ENCODE measurements at places on chromosomes 7 and 10. TPM values are rescaled to one million over a fixed set of nuclear protein-coding genes. Genes with fewer than 3 reads are reported as not detected.

DNA sequence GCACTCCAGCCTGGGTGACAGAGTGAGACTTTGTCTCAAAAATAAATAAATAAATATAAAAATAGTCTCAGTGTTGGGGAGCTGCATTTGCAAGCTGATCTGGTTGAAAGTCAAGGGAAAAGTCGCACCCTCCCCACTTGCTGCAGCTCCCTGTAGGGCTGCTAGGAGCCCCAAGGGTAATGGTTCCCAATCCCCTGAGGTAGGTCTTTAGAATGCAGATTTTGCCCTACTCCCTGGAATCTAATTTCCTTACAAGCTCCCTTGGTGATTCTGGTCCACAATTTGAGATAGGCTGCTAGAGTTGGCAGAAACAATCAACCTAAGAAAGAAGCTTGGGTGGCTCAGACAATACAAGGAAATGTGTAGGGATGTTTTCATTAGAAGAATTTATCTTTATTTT is 232.5 kb upstream of the YAE1 start:
- no peaks in the 10 kb centered on the region for H3K36me3 ChIP-seq
- H3K27ac ChIP-seq, result no peak overlapping the region
- no peak for DNase-seq
- H3K4me1 ChIP-seq, result no peaks in the 10 kb centered on the region

DNA sequence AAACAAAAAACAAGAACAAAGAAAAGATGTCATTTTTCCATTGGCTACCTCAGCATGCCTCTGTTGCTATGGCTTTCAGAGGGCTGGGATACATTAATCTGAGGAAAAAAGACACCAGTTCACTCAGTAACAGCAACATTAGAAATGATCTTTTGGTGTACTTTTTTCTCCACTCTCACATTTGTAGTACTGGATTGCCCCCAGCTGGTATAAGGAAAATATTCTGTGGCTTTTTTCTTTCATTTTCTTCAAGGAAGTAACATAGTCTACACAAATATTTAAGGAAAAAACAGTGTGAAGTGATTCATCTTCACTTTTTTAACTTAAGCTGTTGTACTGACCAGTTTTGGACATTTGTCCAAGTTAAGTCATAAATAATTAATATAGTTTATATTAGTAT is 482.3 kb downstream of the SORCS1 start:
- no peak overlapping the region for H3K27ac ChIP-seq
- no peaks in the 10 kb centered on the region for H3K36me3 ChIP-seq
- DNase-seq, result peak; percentile 60
- H3K4me3 ChIP-seq, result no peak overlapping the region
- no peaks in the 10 kb centered on the region for H3K27me3 ChIP-seq
- H3K4me1 ChIP-seq, result no peaks in the 10 kb centered on the region

DNA sequence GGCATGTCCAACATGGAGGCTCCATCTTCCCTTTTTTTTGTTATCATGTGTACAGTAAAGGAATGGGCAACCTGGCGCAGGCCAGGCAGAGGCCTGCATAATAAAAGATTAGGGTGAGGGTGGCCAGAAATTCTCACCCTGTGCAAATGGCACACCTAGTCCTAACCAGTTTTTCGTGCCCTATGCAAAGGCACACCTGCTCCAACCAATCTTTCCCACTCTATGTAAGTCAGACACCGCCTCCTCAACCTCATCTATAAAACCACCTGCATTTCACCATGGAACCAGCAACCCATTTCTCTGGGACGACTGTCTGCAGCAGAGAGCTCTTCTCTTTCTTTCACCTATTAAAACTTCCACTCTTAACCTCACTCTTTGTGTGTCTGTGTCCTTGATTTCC is 16.1 kb downstream of the TBATA start:
- no peaks in the 10 kb centered on the region for H3K4me1 ChIP-seq
- no peak for DNase-seq
- no peaks in the 10 kb centered on the region for H3K36me3 ChIP-seq
- H3K27me3 ChIP-seq, result no peaks in the 10 kb centered on the region

- H3K27ac ChIP-seq, result no peak overlapping the region
- no peak overlapping the region for H3K4me3 ChIP-seq
- H3K4me1 ChIP-seq, result no peaks in the 10 kb centered on the region
- no peaks in the 10 kb centered on the region for H3K36me3 ChIP-seq
- no peaks in the 10 kb centered on the region for H3K27me3 ChIP-seq
These were observed 103.8 kb downstream of the XRCC2 start for GRCh38 chr7:152572101-152572500.

The TEX36 gene
- not detected for total RNA-seq

The ZNF503 gene
- 3.6 TPM for total RNA-seq

The PTF1A gene
- not detected for total RNA-seq

The PRKAG2 gene
- total RNA-seq, result 3.9 TPM

The KCNK18 gene
- total RNA-seq, result not detected

The TMEM196 gene
- total RNA-seq, result 0.04 TPM

The SORCS1 gene
- 2.4 TPM for total RNA-seq
